GM12878 (cell line): ENCODE measurements at places on chromosomes 16 and 17. TPM values are rescaled to one million over a fixed set of nuclear protein-coding genes. Genes with fewer than 3 reads are reported as not detected.

MINK1 gene
- total RNA-seq, result 48.5 and 55.6 TPM in 2 replicates

P2RX1 gene
- total RNA-seq, result 5.0 and 5.1 TPM in 2 replicates

DNA sequence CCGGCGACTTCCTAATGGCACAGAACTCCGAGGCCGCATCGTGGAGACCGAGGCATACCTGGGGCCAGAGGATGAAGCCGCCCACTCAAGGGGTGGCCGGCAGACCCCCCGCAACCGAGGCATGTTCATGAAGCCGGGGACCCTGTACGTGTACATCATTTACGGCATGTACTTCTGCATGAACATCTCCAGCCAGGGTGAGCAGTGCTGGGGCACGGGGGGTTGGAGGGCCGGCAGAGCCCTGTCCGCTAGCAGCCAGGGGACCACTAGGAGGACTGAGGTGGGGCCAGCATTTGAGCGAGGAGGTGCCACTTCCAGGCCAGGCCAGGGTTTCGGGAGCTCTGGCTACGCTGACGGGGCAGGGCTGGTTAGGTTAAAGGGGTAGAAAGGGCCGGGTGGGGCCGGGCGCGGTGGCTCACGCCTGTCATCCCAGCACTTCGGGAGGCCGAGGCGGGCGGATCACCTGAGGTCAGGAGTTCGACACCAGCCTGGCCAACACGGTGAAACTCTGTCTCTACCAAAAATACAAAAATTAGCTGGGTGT is 5.1 kb downstream of the MPG start:
- DNase-seq, result no peak

- DNase-seq, result no peak
These were observed 14.7 kb downstream of the ANKRD13B start for GRCh38 chr17:29607557-29608195.

- DNase-seq, result no peak
These were observed 157.9 kb downstream of the TOX3 start for GRCh38 chr16:52389045-52389444.

DNA sequence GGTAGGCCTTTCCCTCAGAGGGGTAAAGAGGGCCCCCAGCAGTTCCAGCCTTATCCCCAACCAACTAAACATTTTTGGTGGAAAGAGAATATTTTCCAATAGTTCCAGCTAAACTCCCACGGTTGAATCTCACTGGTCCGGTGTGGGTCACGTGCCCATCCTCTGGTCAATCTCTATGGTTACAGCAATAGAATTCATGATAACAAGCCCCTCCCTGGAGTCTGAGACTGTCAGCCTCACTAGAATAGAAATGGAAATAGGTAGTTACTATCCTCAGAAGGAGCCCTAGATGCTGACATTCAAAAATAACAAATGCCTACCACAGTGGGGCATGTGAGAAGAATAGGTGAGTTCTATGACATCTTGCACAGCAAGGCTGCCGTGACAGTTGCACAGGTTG is 37.5 kb upstream of the LITAF start:
- DNase-seq, result no peak

MEFV gene
- 0.10 and 0.11 TPM in 2 replicates for total RNA-seq

- DNase-seq, result no peak
These were observed 17.5 kb downstream of the HDAC5 start for GRCh38 chr17:44105941-44106340.

GRCh38 chr17:73760439-73760758 is 116.2 kb upstream of the SDK2 start:
- DNase-seq, result no peak

GRCh38 chr17:32226886-32227285 is 38.7 kb upstream of the RHBDL3 start:
- no peak for DNase-seq

GRCh38 chr16:30914830-30915229 is 8.5 kb upstream of the FBXL19 start:
- no peak for DNase-seq

DNA sequence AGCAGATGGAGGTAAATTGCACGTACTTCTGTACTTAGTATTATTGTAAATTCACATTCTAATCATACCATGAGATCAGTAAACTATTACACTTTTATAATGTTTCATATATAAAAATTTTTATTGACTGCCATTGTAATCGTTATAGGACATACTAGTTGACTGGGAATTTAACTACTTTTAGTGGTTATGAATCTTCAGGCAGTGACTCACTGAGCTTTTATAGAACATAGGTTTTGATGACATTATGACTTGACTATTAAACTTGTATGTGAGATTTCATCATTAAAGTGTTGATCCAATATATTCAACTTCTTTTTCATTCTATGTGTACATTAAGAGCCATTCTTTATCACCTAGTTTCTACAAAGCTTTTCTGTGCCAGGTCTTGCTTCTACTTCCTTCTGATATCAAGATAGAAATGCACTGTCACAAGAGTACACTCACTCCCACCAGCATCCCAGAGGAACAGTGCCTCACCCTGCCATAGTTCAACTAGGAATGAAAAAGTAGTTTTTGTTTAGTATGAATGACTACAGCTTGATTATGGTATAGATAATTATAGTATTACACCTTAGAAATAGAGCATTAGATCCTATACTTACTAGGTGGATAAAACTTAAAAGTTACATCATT is 142.4 kb upstream of the RBL2 start:
- DNase-seq, result no peak

RAB40B gene
- total RNA-seq, result 1.6 and 1.9 TPM in 2 replicates

DNA sequence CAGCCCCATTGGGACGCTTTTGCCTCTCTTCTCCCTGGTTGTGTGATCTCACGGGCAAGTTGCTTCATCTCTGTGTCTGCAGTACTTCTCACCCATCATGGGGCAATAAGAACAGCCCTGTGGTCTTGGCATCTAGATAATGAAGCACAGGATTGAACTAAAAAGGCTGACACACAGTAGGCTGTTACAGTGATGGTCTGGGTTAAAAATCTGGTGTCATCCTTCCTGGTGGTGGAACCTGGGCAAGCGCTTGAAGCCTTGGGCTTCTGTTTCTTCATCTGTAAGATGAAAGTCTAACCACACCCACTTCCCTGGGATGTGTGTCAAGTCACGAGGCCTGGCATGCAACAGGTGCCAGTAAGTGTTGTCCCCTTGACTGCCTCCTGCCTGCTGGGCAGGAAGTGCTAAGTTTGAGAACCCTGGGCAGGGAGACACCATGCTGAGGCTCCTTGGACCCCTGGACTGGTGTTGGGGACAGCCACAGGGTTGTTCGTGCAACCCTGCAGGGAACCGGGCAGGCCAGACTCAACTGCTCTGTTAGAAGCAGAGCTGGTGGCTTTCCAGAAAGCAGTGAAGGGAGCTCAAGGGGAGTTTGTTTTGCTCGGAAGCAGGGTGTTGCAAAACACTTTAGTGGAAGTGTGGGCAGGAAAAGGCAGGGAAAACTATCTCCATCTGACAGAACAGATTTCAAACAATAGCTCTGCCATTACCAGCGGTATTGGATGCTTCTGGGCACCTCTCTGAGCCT is 5.9 kb upstream of the MAP2K3 start:
- no peak for DNase-seq

KRT15 gene
- total RNA-seq, result not detected in 2 replicates

DNA sequence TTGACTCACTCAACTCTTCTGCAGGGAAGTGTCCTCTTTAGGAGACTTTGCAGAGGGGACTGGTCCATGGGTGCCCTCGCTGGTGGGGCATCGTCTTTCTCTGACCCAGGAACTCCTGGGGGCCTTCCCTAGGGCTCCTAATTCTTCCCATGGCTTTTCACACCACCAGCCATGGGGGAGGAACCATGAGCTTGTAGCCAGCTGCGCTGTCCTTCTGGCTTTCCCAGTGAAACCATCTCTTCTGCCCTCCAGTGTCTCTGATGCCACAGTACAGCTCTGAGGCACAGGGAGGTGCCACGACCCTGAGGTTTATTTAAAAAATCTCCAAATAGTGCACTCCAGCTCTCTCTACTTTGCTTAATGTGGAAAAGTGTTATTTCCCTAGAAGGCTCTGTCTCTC is 78.6 kb downstream of the SDR42E1 start:
- no peak for DNase-seq

HCRT gene
- 0.41 TPM in 1 of 2 replicates, not detected in the other for total RNA-seq

- no peak for DNase-seq
These were observed 76.4 kb upstream of the SMIM36 start for GRCh38 chr17:55587608-55588139.

GRCh38 chr17:47983492-47984223 is 12.7 kb downstream of the CDK5RAP3 start:
- DNase-seq, result no peak

DNA sequence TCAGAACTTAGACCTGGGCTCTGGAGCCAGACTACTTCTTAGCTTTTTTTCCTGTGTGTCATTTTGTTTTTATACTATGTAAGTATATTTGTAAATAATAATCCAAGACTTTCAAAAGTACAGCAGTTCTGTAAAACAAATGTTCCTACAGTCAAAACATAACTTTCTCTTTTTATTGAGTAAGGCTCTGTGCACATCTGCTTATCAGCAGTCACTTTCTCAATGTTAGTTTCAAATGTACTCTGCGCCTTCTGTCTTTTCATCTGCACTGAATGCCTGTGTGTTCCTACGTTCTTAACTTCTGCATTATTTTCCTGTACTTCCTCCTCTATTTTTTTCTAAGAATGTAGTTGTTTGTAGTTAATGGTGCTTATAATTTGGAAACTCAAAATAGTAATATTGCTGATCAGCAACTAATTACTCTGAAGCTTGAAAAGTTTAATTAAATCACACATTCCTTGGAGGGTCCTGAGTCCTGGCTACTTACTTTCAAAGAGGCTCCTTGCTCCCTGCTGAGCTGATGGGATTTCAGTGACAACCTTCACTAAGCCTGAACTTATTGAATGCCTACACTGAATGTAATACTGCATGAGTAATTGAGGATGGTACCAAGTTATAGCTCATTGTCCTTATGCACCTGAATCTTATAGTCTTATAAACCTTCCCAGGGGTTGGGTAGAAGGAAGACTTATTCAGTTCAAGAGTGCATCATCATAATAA is 329.9 kb downstream of the KCNJ2 start:
- no peak for DNase-seq

DNA sequence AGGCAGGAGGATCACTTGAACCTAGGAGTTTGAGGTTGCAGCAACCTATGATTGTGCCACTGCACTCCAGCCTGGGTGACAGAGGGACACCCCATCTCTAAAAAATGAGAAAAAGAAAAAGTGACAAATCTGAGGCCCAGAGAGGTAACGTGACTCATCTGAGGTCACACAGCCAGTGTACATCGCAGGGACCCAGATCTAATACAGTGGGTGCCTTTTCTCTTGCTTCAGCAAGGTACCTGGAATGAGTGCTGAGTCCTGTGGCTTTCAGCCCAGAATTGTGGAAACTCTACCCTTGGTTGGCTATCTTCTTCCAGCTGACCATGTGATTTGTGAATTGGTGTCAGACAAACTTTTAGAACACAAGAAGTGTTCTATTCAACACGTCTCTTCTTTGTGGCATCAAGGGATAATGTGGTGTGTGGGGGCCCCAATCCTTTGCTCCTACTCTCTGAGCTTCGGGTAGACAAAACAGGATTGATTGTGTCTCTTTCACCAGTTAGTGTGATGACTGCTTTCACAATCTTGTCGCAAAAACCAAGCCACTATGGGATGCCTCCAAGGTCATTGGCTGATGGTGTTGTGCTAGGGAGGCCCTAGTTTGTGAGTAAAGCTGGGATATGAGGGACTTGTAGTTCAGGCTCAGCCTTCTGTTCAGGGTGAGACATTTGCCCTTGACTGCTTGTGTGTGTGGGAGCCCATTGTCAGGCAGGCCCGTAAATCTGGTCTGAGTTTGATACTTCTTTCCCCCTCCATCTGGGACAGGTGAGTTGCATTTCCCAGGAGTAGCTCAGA is 71.0 kb downstream of the MSI2 start:
- DNase-seq, result no peak

GRCh38 chr17:19380481-19381301 is 2.4 kb downstream of the MAPK7 start:
- DNase-seq, result no peak

DLG4 gene
- 3.1 and 4.2 TPM in 2 replicates for total RNA-seq

DNA sequence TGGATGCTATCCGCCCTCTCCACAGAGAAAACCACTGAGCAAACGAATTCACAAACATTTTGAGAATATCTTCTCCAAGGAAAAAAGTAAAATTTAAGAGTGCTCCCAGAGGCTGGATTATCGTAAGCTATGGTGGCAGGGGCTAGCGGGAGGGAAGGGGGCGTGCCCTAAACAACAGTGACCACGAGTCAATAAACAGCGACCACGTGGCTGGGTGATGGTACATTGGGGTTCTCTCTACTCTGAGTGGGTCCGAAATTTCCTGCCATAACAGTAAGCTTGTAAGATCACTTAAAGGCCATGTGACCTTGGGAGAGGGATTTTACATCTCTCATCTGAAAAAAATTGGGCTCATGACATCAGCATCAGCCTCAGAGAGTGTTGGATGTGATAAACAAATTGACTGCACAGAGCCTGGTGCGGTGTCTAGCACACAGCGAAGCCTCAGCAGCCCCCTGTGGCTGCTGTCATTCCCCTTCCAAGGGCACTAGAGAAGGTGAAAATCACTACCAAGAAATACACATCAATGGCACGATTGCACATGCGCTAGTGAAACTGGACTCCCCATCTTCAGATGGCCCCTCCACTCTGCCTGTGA is 213.2 kb downstream of the XYLT1 start:
- no peak for DNase-seq

GNG13 gene
- total RNA-seq, result not detected in 2 replicates

- DNase-seq, result no peak
These were observed 4.2 kb upstream of the NME1 start for GRCh38 chr17:51149163-51149562.

KRT28 gene
- total RNA-seq, result not detected in 2 replicates

PRAC1 gene
- not detected in 2 replicates for total RNA-seq
